ENCODE measurements at places on chromosomes 16 and 17.
A peak's percentile ranks its signal among the peaks of the same experiment; 100 is the strongest.

DNA sequence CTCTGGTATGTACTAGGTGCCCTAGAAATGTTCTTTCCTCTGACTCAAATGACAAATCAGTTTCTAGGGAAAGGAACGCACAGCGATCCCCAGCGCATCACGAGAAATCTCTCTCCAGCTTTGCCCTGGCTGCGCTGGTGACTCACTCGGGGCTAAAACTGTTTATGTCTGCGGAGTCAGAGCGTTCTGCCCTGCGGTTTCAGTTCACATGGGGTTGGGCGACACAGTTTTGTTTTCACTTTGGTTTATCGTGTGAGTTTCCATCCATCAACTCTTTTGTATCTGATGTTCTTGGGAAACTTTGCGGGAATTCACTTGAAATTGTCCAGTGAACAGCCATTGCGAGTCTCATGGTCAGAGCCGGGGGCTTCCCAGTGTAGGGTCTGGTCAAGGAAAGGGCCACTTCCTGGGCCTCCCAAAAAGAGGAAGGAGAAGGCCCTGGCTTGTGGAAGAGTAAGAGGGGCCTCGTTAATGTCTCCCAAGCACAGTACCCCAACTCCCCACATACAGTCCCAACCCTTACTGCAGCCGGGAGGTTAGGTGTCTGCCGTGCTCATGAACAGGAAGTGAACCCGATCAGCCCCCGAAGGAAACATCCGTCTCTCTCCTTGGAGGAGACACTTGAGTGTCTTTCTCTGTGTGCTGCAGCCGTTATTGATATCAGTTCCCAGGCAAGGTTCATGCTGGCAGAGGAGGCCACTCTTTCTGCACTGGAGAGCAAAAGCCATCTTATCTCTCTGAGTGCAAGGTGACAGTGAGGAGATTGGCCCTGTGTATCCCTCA, 643.2 kb downstream of the WWOX start:
- peak; percentile 72 for DNase-seq

DNA sequence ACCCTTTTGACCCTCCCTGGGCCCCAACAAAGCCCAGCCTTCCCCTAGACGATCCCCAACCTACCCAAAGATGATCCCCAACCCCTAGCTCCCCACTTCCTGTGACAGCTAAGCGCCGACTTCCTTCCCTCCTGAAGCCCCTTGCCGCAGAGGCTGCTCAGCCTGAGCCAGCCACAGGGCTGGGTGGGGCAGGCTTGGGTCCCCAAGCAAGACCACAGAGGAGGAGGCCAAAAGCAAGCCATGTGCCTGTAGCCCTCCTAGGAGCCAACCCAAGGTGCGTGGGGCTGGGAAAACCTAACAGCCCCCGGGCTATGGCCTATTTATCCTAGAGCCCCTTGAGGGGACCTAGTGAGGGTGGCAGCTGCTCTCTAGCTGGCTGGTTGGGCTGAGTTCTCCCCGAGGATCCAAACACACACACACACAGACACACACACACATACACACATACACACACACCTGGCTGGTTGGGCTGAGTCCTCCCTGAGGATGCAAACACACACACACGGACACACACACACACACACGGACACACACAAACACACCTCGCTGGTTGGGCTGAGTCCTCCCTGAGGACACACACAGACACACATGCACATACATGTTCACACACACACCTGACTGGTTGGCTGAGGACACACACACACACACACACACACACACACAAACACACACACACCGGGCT, 4.8 kb downstream of the ARRB2 start:
- DNase-seq = no peak

- DNase-seq = no peak
Measured at GRCh38 chr16:58027161-58027915, 1.8 kb downstream of the MMP15 start.

- DNase-seq = no peak
Measured at GRCh38 chr16:89373355-89374110, 116.8 kb downstream of the ANKRD11 start.

DNA sequence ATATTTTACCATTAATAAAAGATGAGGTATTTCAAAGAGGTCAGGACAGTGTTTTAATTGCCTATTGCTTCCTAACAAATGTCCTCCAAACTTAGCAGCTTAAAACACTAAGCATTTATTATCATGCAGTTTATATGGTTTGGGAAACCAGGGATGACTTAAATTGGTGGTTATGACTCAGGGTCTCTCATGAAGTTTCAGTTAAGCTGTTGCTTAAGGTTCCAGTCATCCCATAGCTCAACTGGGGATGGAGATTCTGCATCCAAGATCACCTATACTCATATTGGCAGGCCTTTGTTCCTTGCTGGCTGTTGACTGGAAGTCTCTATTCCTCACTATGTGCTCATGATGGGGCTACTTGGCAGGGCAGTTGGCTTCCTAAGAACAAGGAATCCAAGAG, 1329.9 kb upstream of the GOT2 start:
- DNase-seq = no peak

DNA sequence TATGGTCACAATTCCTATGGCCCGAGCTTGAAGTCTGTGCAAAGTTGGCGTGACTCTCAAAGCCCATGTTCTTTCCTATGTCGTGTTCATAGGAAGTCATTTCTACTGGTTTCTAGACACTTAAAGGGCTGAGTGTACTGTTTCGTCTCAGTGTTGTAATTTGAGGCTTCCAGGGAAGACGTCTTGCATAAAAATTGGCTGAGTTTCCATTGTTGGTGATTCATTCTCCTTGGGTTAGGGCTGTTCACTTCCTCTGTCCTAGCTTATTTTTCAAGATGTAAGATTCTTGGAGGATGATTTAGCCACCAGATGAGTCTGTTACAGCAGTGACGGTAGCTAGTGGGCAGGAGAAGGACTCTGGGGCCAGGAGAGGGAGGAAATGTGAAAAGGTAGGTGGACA, 43.1 kb downstream of the PIK3R5 start:
- DNase-seq = no peak

DNA sequence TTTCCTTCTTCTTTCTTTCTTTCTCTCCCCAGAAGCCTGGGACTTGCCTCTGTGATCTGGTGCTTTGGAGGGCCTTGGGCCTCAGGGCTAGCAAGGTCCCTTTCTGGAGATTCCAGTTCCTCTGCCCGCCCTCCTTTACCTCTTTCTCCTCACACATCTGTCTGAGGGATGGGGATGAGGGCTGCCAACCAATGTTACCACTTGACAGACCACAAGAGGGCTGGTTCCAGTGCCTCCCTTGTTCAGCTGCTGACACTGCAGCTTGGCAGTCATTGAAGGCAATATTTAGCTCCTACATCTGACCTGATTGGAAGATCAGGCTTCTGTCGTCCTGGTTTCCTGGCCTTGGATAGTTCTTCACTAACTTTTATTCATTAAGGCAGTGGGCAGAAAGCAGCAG, 3.6 kb upstream of the ZNF652 start:
- DNase-seq = no peak

GRCh38 chr16:31202414-31203375, at the start of gene PYCARD:
Gene PYCARD, minus strand, starts transcription at chr16:31202760. Its CDS starts 70 bp downstream, at chr16:31202690.
- no peak for DNase-seq

DNA sequence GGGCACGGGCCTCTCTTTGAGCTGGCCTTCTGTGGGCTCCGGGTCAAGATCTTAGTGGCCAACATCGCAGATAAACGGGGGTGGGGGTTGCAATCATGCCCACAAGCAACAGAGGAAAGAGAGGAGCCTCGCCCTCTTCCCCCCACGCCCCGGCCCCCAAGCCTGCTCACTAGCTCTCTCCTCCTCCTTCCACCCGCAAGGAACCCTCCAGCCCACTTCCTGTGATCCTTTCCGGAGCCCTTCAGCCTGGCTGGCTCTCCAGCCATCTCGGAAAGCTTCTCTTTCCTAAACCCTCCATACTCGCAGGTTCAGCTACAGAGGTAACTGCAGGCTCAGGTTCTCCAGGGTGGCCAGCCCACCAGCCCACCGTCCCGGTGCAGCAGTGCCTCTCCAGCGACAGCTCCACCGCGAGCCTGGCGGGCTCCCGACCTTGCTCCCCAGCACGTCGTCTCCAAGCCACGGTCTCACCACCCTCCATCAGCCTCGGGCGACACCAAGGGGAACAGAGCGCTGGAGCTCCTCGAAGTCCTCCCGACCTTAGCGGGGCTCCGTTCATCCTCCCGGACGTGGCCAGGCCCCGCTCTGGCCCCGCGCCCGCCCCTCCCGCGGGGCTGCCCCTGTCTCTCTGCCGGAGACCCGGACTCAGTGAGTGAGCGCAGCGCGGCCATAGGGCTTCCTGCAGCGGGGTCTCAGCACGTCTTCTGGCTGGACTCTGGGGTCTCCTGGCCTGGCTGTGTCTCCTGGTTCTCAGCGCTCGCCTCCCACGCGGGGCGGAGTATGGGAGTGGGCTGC, 12.9 kb upstream of the ODF4 start:
- DNase-seq = peak; percentile 26

GRCh38 chr16:75053791-75054555, 55.1 kb downstream of the ZNRF1 start:
- DNase-seq = no peak

- no peak for DNase-seq
Measured at GRCh38 chr16:89599451-89599858, 14.0 kb upstream of the DPEP1 start.

- DNase-seq = no peak
Measured at GRCh38 chr17:63250830-63251229, 195.3 kb downstream of the CYB561 start.

- DNase-seq = no peak
Measured at GRCh38 chr17:81659038-81659437, 2.7 kb upstream of the PDE6G start.

DNA sequence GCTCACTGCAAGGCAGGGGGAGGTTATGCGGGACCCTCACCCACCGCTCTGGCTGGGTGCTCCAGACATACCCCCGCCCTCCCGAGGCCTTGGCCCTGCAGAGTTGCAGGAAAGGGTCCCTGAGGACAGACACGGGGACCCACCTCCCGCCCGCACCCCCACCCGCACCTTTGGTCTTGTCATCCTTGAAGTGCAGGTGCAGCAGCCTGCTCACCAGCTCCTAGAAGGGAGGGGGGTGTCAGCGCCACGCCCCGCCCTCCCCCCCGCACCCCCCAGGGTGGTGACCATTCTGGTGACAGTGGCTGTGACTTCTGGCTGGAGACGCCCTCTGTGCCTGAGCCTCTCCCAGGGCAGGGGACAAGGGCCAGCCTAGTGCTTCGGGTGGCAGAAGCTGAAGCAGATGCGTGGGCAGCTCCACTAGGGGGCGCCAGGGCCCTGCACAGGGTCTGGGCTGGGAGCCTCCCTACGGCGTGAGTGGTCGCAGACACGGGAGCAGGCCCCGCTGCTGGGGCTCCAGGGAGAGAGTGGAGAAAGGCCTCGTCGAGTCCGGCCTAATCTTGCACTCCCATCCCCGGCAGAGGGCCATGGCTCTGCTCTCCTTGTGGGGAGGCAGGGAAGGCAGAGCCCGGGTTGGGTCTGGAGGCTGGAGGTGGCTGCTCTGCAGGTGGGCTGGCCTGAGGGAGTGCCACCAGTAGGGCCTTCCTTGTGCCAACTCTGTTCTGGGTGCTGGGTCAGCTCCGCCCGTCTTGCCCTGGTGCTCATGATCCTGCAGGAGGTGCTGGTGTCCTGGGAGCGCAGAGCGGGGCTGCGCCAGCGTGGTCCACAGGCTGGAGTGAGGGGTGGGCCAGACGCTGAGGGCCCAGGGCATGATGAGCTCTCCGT, 2.7 kb downstream of the CENPX start:
- peak; percentile 69 for DNase-seq

DNA sequence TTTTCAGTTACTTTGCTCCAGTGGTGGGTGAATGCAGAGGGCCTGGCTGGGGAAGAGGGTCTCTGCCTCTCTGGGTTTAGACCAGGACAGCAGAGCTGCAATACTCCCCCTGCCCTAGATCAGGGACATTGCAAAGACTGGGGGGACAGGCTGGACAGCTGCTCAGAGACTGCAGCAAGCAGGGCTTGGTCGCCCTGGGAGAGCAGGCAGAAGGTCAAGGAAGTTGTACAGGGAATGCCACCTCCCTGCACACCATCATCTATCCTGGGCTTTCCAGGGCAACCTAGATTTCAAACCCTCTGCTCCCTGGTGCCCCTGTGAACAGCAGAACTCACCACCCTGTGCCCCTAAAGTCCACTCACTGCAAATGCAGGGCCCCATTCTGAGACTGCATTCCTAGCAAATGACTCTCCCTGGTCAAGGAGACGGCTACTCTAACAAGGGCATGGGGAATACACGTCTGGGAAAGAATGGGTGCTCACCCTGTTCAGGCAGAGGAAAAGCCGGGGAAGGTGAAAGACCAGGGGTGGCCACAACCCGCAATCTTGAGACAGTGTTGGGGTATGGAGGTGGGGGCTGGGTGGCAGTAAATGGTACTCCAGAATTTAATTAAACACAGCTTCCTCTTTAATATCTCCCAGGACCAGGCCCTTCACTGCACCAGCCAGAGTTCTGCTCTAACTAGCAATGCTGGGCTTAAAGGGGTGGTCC, 1.0 kb downstream of the KIFC3 start:
- DNase-seq = no peak
